RKO (cell line): ENCODE measurements at places on chromosomes 3 and 15.

DNA sequence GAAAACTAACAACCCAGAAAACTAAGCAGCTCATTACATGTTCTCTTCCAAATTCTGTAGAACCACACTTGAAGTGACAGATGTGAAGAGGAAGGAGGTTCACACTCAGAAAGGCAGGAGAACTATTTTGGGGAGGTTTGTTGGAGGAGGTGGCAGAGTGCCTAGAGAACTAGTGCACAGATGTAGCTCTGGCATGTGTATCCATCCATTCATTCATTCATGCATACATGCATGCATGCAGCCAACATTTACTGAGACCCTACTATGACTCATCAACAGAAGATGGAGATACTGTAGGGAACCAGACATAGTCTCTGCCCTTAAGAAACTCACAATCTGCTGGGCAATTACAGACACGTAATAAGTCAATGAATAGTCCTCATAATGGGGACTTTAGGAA is 116.7 kb downstream of the ERC2 start:
- no peak for DNase-seq

GRCh38 chr3:175983379-175983778 is 1124.2 kb downstream of the NAALADL2 start:
- DNase-seq: no peak

DNA sequence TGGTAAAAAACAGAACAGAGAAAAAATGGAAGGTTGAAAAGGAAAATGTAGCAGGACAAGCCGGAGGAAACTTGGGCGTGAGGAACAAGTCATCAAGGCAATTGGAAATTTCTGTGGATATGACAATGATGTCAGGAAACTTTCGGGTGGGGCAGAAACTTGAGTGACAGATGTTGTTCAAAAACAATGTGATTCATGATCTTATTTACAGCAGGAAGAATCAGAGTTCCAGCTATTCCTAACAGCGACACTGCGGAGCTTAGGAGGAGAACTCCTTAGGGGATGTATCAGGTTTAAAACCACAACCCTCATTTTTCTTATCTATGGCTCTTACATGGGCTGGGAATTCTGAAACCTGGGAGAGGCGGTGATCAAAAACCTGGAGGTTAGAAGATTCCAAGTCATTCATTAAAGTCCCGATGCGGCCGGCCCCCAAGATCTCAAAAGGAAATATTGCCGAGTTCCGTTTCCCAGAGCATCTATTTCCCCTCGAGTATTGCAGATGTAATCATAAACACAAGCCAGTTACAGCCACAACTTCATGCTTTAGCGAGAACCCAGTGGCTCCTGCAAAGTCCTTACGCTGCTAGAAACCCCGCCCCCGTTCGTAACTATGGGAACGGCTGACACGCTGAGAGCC is 659 bp upstream of the ARRDC4 start:
- DNase-seq: peak; percentile 30

- DNase-seq: no peak
Observed at GRCh38 chr3:46209746-46210470, 1.8 kb upstream of the CCR1 start.

GRCh38 chr3:196533260-196533681 is 18.1 kb upstream of the SMCO1 start:
- DNase-seq: no peak

GRCh38 chr3:196198771-196199753 is 12.1 kb downstream of the ZDHHC19 start:
- DNase-seq: no peak

- DNase-seq: no peak
Observed at GRCh38 chr3:146156666-146157314, 4.2 kb downstream of the PLOD2 start.
